ENCODE measurements at places on chromosomes 16 and 17.

- DNase-seq: peak; percentile 70
These were observed 7.7 kb upstream of the AATK start for GRCh38 chr17:81173762-81174155.

DNA sequence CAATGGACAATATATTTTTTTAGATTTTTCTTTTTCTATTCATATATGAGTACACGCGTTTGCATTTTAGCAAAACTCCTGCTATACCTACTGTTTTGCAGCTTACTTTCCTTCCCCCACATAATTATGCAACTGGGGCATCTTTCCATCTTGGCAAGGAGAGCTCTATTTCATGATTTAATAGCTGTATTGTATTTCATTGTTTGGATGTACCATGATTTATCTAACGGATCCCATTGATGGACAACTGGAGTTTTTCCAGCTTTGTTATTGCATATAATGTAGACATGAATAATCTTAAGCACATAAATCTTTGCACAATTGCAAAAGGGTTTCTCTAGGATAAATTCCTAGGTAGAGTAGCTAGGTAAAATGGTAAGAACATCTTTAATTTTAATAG, 133.9 kb downstream of the PITPNC1 start:
- DNase-seq: no peak

DNA sequence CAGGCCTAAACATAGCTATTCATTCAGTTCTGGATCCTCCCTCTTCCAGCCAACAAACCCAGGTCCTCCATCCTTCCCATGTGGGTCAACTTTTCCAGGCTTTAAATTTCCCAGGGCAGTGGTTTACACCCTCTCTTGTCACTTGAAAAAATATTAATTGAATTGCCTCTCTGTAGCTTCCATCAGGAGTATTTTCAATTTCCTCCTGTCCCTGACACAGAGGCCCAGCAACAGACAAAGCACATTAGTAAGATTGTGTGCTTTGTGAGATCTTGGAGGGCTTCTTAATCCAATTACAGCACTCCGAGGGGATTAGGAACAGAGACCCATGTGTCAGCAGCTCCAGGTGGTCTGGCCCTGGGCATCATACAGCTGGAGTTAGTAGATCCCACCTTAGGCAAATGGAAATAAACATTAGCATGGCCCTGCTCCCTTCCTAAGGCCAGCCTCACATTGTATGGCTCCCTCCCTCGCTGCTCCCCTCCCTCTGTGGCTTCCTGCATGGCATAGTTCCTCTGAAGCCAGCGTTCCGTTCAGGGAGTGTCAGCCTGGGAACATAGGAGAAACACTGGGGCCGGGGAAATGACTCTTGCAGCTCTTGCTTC, 132.7 kb upstream of the HSBP1 start:
- peak; percentile 25 for DNase-seq

- peak; percentile 64 for DNase-seq
These were observed 52.5 kb downstream of the NKD1 start for GRCh38 chr16:50600582-50601283.

GRCh38 chr17:55210292-55210691, 54.5 kb upstream of the HLF start:
- no peak for DNase-seq

DNA sequence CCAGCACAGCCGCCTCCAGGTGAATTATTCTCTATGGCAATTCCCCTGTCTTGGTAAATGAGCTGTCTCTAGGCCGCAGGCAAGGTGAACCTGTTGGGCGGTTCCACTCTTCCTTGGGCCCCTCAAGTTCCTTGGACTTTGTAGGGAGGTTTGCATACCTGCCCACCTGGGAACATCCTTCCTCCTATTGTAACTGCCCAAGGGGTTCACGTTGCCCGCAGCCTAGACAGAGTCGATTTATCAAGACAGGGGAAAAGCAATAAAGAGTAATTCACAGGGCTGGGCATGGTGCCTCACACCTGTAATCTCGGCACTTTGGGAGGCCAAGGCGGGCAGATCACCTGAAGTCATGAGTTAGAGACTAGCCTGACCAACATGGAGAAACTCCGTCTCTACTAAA, 122.5 kb downstream of the KCNJ18 start:
- no peak for DNase-seq

DNA sequence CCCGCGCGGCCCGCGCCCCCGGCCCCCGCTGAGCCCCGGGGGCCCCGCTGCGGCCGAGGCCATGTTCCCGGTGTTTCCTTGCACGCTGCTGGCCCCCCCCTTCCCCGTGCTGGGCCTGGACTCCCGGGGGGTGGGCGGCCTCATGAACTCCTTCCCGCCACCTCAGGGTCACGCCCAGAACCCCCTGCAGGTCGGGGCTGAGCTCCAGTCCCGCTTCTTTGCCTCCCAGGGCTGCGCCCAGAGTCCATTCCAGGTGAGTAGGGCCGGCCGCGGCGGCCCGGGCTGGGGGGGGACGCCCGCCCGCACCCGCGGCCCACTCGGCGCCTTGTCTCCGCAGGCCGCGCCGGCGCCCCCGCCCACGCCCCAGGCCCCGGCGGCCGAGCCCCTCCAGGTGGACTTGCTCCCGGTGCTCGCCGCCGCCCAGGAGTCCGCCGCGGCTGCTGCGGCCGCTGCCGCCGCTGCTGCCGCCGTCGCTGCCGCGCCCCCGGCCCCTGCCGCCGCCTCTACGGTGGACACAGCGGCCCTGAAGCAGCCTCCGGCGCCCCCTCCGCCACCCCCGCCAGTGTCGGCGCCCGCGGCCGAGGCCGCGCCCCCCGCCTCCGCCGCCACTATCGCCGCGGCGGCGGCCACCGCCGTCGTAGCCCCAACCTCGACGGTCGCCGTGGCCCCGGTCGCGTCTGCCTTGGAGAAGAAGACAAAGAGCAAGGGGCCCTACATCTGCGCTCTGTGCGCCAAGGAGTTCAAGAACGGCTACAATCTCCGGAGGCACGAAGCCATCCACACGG, 504 bp downstream of the MAZ start:
- no peak for DNase-seq

GRCh38 chr17:78414178-78415162, 36.0 kb downstream of the PGS1 start:
- DNase-seq: no peak

DNA sequence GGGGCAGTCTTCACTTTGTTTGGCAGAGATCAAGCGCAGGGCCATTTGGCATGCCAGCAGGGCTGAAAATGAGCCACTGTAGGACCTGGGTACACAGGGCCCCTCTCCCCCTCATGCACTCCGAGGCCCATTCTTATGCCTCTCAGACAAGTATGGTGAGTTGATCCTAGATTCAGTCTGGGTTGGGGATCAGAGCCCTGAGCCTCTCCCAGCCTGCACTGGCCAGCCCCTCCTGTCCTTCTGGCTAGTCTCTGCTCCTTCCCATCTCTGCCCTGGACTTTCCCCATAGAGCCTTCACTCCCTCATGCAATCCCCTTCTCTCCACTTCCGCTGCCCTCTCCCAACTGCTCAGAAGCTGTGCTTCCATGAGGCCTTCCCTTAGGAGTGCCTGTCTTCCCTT, 31.0 kb downstream of the SMARCE1 start:
- DNase-seq: no peak

GRCh38 chr17:59234631-59235030, 14.3 kb downstream of the GDPD1 start:
- DNase-seq: no peak

GRCh38 chr17:17877529-17878358, 41.0 kb upstream of the SREBF1 start:
- peak; percentile 73 for DNase-seq

- no peak for DNase-seq
These were observed 14.1 kb downstream of the PDZD9 start for GRCh38 chr16:21986692-21987246.

DNA sequence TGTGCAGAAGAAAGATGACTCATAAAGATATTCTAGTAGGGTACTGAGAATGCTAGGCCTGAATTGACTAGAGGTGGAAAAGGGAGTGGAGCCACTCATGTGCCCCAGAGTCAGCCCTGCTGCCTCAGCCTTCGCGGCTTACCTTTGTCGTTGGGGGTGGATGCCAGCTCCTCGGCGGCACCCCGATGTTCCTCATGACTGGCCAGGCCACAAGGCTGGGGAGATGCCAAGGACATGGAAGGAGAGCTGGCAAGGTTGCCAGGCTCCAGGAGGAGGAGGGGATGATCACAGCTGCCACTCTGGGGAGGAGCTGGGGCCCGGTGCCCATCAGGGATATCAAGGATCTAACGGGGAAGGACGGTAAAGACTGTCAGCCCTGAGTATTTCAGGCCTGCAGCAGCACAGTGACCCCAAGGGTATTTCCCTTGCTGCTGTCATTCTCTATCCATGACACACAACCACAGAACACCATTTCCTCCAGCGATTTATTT, 9.7 kb upstream of the SLC35B1 start:
- DNase-seq: no peak

GRCh38 chr16:28513484-28514181, 7.0 kb upstream of the IL27 start:
- peak; percentile 34 for DNase-seq

DNA sequence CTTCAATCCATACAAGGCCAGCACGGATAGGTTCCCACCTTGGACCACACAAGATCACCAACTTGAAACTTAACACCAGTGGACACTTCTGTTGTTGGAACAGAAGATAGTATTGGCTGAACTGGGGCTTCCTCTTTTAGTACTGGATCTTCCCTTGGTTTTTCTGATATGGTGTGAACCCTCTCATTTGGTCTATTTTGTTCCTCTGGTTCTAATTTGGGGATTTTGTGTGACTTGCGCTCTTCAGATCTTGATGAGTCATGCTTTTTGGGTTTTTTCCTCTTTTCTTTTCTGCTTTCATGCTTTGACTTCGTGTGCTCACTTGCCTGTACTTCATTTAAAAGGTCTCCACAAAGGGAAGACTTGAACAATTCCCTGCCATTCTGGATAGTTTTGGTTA, 39.0 kb downstream of the SOST start:
- no peak for DNase-seq
